Stimulated activated CD8-positive, alpha-beta memory T cell treated with anti-CD3 and anti-CD28 coated beads, Interleukin-7, amount 100 ng/mL, for 1 hour (primary cell): ENCODE measurements at places on chromosomes 2 and 18.
A peak's percentile ranks its signal among the peaks of the same experiment; 100 is the strongest.

DNA sequence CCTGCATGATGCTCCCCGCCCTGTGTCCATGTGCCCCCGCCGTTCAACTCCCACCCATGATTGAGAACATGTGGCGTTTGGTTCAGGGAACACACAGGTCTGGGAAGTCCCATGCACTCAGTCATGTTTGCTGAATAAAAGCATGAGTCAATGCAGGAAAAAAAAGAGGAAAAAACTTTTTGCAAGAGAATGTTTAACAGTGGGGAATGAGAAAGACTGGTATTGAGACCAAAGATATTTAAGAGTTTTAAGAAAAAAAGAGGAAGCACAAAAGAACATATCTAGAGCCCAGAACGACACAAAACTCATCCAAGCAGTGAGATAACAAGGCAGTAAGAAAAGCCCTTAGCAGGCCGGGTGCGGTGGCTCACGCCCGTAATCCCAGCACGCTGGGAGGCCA lies 279.2 kb upstream of the THSD7B start:
- DNase-seq: no peak

DNA sequence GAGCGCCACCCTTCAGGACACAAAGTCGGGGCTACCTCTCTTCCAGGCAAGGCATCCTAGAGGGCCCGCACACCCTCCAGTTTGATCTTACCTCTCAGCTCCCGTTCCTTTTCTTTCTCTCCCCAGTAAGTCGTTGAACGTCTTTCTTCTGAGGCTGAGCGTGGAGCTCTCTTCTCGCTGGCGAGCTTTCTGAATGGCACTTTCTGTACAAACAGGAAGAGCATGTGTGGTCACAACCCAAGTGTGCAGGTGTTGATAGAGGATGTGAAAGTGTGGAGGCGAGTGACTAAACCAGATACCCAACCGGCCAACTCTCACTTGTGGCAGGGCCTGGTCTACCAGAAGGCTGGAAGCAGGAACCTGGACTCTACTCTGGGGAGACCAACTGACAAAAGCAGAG lies at the start of gene AFF3:
AFF3 (minus strand) TSS at position 198 of the 400 bp plus-strand sequence. CDS start 38,136 bp downstream, outside the sequence.
- no peak for DNase-seq

DNA sequence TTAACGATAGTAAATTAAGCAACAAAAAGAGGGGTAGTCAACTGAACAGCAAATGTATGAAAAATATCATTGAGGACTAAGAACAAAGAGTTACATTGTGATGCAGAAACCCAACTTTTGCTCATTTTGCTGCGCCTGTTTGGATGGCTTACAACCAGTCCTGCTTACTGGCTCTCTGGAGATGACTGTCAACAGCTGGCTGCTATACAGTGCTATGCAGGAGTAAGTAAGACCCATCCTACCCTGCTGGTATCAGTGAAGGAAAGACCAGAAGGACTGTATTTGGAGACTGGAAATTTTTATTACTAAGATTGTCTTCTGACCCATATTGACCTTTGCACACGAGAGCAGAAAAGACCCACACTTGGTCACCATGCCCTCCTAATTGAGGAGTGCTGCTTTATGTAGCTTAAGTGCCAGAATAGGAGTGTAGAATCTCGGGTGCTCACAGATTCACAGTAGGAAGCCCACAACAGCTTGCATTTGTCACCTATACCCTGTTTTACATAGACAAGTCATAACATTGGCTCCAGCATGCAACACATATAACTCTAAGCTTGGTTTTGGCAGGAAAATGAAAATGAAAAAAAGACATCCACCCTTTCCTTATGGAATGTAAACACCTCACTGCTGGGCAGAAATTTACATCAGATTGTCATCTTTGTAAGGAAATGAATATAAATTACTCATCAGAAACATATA lies 1915.0 kb upstream of the CELF4 start:
- DNase-seq: no peak

DNA sequence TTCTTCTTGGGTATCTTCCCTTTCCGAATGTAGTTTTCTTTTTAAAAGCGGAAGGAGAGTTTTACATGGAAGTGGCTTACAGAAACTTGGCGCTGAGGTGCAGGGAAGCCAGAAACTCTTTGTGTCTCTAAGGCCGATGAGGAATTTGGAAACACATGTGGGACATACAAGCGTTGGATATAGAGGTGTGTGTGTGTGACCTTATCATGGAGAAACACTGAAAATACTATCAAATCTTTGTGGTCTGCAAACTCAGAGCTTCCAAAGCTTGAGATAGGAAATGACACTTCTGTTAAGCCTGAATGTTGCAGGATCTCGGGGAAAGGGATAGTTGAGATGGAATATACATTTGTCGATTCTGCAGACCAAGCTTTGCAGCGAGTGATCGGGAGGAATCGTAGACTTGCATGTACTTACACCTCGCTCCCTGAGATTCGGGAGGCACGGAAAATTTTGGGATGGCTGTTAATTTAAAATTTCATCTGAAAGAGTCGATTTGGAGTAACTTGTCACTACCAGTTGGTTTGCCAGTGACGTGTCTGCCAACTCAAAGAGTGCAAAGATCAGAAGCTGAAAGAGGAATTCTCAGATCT lies 1.0 kb downstream of the NAB1 start:
- DNase-seq: no peak

- no peak for DNase-seq
Measured at GRCh38 chr2:222238072-222238471, 60.7 kb downstream of the PAX3 start.

DNA sequence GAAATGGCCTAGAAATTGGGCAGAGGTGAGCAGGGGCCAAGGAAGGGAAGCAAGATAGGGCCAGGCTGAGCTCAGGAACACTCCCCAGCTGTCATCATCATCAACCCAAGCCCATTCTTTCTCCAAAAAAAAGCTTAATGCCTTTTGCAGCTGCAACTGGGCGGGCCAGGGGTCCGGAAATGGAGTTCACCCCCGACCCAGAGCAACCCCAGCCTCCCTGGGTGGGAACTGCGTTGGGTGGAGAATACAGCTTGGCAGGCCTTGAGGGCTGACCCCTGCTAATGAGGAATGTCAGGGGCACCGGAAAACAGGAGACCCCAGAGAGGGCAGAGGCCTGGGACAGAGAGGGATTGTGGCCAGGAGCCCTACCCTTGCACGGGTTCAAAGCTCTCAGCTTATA lies 64.8 kb downstream of the TNS1 start:
- no peak for DNase-seq

DNA sequence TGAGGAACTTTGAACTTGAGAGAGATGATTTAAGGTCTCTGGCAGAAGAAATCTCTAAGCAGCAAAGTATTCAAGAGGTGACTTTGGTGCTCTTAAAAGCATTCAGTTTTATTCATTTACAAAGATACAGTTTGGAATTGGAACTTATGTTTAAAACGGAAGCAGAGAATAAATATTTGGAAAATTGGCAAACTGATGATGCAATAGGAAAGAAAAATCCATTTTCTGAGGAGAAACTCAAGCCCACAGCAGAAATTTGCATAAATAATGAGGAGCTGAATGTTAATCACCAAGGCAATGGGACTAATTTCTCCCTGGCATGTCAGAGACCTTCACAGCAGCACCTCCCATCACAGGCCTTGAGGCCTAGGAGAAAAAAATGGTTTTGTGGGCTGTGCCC lies 1022.5 kb upstream of the CHAC2 start:
- no peak for DNase-seq

- DNase-seq: peak; percentile 23
Measured at GRCh38 chr2:10654069-10654468, 35.7 kb downstream of the NOL10 start.

DNA sequence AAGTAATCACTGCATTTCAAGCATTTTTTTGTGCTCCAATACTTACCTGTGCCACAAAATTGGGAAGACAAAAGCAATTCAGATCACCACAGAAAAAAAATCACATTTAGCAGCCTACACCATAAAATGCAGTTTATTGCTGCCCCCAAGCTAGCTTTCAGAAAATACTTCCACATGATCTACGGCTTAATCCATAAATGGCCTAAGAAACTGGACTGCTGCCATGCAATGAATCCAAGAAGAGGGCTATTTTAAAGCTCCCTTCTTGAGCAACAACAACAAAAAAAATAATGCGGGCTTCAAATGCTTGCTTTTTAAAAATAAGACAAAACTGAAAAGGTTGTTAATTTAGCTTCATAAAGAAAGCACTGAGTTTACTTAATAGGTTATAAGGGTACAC lies 272.3 kb downstream of the RAD51AP2 start:
- no peak for DNase-seq

DNA sequence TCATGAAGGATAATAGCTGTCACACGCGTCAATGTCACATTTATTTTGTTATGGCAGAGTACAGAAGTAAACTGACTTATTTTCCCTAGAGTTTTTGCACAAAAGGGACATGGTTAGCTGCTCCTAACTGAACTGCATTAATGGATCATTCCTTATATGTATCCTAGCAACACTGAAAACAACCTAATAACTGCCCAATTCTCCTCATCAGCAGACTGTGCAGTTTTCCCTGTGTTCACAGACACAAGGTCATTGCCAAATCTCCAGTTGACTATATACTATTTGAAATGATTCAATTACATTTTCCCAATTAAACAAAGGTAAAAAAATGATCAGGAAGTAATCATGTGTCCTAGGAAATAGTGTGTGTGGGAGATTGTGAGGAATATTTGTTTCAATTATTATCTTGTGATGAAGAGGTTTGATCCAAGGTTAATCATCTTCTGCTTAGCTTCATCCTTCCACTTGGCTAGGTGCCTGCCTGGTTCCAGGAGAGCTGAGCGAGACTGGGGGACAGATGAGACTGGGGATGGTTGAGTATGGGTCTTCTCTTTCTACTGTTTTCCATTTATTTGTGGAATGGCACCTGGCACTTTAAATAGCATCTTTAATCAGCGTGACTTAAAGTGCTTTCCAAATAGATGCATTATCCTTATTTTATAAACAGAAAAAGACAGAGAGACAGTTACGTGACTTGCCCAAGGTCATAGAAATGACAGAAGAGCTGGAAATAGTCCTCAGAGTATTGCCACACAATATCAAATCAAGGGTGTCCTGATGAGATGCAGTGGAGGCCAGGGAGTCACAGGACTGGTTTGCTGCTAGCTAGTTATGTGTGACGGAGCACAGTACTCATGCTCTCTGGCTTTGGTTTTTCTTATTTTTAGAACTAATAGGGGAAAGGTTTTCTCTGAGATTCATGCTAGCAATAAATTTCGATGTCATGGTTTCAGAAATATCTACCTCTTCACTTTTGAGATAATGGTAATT lies 335.6 kb downstream of the PIK3C3 start:
- no peak for DNase-seq

DNA sequence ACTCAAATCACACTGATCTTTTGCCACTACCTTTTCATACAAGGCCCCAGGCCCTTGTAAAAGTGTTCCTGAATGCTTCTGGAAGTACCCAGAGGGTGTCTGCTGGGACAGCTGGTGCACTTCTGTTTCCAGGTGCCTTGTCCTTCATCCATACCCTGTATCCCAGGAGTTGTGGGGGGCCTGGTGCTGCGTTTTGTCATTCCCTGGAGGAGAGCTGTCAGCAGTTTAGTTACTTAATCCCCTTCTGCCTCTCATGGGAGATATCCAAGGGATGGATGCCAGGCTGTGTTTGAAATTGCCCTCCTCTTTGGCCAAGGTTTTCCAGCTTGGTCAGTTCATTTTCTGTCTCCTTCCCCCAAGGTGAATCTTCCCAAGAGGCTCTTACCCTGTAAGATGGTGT lies 158.3 kb downstream of the WDSUB1 start:
- DNase-seq: no peak

DNA sequence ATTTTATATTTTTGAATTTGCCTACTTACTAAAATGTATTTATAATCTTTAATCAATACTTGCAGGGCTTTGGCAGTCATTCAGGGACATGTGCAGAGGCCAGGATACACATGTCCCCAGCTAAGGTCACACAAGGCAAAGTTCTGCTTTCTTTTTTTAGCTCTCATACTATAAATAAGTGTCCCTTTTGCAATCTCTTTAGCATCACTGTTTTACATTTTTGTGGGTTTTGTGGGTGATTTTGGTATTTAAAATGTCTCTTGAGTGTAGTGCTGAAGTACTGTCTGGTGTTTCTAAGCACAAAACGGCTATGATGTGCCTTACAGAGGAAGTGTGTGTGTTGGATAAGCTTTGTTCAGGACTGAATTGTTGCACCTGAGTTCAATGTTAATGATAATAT lies 309.0 kb upstream of the GULP1 start:
- DNase-seq: no peak

- no peak for DNase-seq
Measured at GRCh38 chr2:127146820-127147502, 40.0 kb upstream of the BIN1 start.

DNA sequence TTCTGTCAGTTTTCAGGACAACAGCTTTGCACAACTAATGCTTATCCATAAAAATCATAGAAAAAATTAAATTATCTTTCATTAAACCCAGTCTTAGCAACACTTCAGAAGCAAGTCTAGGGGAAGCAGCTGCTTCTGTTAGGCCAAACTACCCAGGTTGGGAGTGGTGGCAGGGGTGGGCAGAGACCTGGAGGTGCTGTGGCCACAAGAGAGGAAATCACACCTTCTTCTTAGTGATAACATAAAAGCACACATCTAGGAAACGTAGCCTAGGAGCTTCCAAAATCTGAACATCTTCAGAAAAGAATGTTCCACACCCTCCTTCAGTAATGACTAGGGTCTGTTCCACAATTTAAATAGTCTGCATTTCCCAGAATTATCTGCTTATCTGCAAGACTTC lies 32.3 kb upstream of the FRZB start:
- no peak for DNase-seq

DNA sequence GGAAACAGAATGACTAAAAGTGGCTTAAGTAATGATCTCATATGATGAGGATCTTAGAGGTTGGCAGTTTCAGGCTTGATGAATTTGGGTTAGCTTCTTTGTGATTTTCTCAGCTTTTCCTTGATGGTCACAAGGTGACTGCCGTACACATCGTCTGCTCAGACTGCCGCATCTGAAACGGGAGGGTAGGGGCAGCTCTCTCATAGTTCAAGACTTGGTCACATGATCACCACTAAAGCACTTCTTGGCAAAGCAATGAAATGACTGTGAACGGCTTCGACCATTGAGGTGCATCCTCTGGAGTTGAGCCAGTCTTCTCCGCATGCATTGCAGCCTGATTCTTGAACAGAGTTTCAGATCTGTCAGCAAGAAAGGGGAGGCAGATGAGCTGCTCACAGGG lies 43.8 kb downstream of the LPIN1 start:
- no peak for DNase-seq

GRCh38 chr2:128813352-128814034 lies 494.8 kb upstream of the HS6ST1 start:
- DNase-seq: no peak
